NCI-H345 (cell line): ENCODE measurements at places on chromosomes 7 and 10.

DNA sequence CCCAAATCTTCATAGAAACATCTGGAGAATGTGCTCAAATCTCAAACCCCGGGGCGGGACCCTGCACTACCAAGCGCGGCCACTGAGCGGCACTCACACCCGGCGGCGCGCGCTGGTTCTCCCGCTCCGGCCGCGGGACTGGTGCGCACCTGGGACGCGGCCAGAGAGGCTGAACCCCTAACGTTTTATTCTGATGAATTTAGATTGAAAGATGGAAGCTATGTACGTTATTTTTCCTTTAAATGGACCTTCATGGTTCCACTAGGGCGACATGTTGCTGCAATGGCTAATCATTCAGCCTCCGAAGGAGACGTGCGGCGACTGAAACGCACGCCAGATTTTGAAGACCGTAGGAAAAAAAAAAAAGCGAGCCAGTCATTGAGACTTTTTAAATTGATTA lies 107.0 kb upstream of the INSIG1 start:
- DNase-seq = no peak

DNA sequence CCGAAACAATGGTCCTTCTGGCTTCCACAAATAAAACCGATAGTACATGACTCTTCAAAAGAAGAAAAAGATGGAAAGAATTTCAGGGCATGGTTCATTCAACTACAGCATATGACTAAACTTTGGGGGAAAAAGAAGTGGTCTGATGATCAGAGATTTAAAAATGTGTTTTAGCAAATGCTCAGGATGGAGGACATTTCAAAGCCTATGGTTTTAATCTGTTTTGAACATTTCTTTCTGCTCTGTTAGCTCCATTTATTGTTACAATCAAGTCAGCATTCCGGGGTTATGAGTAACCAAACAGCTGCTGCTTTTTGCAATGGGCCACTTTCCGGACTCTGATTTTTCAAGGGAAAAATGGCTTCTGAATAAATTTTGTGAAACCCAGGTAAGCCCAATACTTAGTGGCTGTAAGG lies 142.4 kb downstream of the CUBN start:
- DNase-seq = no peak

- DNase-seq = no peak
These were observed 38.7 kb upstream of the NRBF2 start for GRCh38 chr10:63094405-63094804.

- DNase-seq = no peak
These were observed 6.8 kb upstream of the SPOCK2 start for GRCh38 chr10:72095195-72095594.

- peak; percentile 11 for DNase-seq
These were observed 92.3 kb downstream of the VTI1A start for GRCh38 chr10:112539340-112539739.

DNA sequence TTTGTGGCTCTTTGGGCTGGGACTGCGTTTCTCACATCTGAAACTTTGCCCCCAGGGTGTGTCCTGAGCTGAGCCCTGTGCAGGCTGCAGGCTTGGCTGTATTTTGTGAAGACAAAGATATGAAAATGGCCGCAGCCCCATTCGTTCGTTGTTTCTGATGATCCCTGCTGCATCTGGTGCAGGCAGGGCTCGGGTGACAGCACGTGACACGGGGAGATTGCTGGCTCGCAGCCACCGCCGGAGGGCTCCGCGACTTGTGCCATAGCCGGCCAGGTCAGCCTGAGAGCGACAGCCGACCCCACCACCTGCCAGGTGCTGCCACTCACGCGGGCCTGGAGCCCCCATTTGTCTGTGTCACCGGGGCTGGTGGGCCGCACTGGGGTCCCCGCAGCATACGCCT lies 81.3 kb downstream of the ZRANB1 start:
- peak; percentile 41 for DNase-seq

- DNase-seq = peak; percentile 40
These were observed 10.9 kb upstream of the GDF2 start for GRCh38 chr10:47311193-47311931.

GRCh38 chr10:80599424-80599847 lies 61.7 kb downstream of the SH2D4B start:
- DNase-seq = no peak

DNA sequence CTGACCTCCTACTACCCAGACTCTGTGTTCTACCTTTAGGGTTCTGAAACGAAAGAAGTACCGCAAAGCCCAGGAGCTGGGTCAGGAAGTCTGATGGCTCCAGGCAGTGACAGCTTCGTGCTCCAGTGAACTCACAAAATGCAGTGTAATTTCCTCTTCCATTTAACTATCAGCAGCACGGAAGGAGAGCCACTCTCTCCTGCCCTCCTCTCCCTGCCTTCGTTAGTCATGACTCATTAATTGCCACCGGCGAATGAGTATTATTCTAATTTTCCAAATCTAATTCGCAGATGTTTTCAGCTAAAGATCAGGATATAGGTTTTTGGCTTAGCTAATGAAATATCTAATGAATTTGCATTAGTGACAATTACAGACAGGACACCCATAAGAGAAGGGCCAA lies 1262.0 kb downstream of the TYW1 start:
- peak; percentile 35 for DNase-seq

GRCh38 chr7:100801833-100802568 lies 25.3 kb downstream of the EPHB4 start:
- peak; percentile 68 for DNase-seq

DNA sequence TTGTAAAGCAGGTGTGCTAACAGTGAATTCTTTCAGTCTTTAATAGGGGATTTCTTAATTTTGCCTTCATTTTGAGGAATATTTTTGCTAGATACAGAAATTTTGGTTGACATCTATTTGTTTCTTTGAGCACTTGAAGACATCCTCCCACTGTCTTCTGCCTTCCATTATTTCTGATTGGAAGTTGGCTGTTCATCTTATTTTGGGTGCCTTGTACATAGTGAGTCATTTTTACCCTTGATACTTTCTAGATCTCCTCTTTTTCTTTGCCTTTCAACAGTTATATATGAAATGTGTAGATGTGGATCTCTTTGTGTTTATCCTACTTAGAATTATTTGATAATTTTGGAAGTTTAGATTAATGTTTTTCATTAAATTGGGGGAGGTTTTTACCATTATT lies 631.0 kb downstream of the AUTS2 start:
- no peak for DNase-seq
